ENCODE measurements at places on chromosomes 4 and X. TPM values are rescaled to one million over a fixed set of nuclear protein-coding genes. Genes with fewer than 3 reads are reported as not detected.
A peak's percentile ranks its signal among the peaks of the same experiment; 100 is the strongest.

DNA sequence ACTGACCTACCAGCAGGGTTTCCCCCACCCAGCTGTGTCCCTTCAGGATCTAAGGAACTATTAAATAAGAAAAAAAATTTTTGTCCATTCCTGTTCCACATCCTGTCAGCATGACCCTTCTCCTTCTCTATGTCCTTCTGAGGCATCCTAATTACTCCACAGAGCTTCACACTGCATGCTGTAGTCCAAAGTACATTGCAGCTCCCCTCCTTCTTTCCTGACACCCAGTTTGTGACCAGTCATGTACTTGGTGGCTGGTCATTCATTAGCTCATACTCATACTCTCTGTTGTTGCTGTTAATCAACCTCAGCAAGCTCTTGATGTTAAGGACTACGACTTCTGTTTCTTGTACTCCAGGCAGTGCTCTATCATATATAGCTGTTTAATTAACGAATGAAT, 2.4 kb upstream of the EGF start:
- H3K27ac ChIP-seq, result no peak overlapping the region
- peaks cover 13% of the 10 kb centered on the region for H3K4me1 ChIP-seq
- no peak overlapping the region for H3K4me3 ChIP-seq
- DNase-seq, result no peak
- no peaks in the 10 kb centered on the region for H3K36me3 ChIP-seq

The ABCG2 gene
- total RNA-seq, result 1.7 TPM

- no peaks in the 10 kb centered on the region for H3K27me3 ChIP-seq
- H3K36me3 ChIP-seq, result no peaks in the 10 kb centered on the region
- DNase-seq, result no peak
- no peak overlapping the region for H3K27ac ChIP-seq
- no peak overlapping the region for H3K4me3 ChIP-seq
- H3K4me1 ChIP-seq, result no peaks in the 10 kb centered on the region
Measured at GRCh38 chrX:152930516-152930915, 32.6 kb downstream of the ZNF185 start.

DNA sequence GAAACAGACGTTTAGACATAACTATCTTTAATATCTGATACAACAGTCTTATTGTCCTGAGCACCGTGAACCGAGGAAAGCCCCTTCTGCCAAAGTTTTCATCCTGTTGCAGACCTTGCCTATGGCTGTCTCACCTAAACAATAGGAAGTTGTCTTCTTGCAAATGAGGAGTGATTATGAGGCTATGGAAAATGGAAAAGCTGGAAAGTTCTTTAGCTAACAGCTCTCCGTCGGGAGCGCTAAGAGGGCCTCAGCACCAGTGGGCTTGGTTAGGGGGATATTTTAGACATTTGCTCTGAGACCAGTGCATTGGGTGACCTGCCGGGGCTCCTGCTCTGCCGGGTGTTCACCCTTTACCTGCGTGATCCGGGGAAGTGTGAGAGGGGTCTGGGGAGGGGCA, 28.4 kb downstream of the TMEM131L start:
- no peak for DNase-seq
- H3K4me3 ChIP-seq, result no peak overlapping the region
- peaks cover 4% of the 10 kb centered on the region for H3K4me1 ChIP-seq
- H3K36me3 ChIP-seq, result peaks cover 5% of the 10 kb centered on the region

The RAB9B gene
- 0.15 TPM for total RNA-seq

DNA sequence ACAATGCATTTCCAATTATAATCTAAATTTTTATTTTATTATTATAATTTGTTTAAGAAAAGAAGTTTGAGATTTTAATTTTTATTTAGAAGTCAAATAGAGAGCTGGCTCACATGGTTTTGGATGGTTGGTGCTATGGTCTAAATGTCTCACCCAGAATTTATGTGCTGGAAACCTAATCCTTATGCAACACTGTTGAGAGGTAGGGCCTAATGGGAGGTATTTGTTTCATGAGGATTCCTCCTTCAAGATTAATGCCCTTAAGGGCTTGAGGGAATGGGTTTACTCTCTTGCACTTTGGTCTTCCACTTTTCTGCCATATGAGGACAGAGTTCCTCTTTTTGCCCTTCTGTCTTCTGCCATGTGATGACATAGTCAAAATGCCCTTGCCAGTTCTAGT, 960.5 kb upstream of the IGFBP7 start:
- no peaks in the 10 kb centered on the region for H3K27me3 ChIP-seq
- H3K36me3 ChIP-seq, result peaks cover 10% of the 10 kb centered on the region
- no peaks in the 10 kb centered on the region for H3K4me1 ChIP-seq
- no peak overlapping the region for H3K4me3 ChIP-seq

GRCh38 chr4:38837849-38838248, 18.8 kb downstream of the TLR6 start:
- H3K27ac ChIP-seq, result no peak overlapping the region
- H3K36me3 ChIP-seq, result no peaks in the 10 kb centered on the region
- H3K27me3 ChIP-seq, result no peaks in the 10 kb centered on the region
- DNase-seq, result no peak
- H3K4me3 ChIP-seq, result no peak overlapping the region
- no peaks in the 10 kb centered on the region for H3K4me1 ChIP-seq

The CCNG2 gene
- 9.9 TPM for total RNA-seq

The PF4V1 gene
- not detected for total RNA-seq

GRCh38 chr4:89640620-89641366, 196.2 kb downstream of the SNCA start:
- peak overlapping the region; percentile 19 for H3K4me3 ChIP-seq
- no peak overlapping the region for H3K27ac ChIP-seq
- H3K27me3 ChIP-seq, result no peaks in the 10 kb centered on the region
- H3K4me1 ChIP-seq, result peaks cover 5% of the 10 kb centered on the region
- no peaks in the 10 kb centered on the region for H3K36me3 ChIP-seq

GRCh38 chr4:35541888-35542213, 702.5 kb downstream of the ARAP2 start:
- no peaks in the 10 kb centered on the region for H3K36me3 ChIP-seq
- no peak overlapping the region for H3K4me3 ChIP-seq
- H3K27me3 ChIP-seq, result no peaks in the 10 kb centered on the region
- no peak overlapping the region for H3K27ac ChIP-seq
- DNase-seq, result peak; percentile 39

The RRH gene
- total RNA-seq, result not detected

The CXCL10 gene
- not detected for total RNA-seq

DNA sequence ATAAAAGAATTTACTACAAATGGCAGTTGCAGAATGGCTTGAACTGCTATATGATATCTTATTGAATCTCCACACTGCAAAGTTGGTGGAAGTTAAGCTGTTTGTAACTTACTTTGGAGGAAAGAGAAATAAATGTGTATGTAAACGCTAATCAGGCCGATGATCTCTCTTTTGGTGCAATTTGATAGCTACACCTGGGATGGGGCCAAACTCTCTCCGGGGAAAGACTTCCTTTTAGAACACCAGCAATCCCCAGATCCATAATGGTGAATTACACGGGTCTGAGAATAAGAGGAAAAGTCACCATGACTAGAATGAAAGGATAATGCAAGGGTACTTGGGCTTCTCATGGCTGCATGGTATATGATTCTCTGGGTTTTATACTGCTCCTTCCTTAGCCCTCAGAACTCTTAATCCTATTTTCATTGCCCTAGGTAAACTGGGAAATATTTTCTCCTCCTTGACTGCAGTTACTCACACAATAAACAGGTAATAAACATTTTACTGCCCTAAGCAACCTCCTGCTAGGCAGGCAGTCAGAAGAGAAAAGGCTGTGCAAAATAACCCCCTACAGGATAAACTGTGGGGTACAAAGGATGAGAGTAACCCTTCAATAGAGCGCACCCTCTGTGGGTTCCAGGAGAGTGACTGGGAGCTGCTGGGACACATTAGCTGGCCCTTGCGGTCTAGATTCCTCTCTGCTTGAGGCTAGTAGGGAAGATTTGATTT, 109.3 kb downstream of the MGST2 start:
- no peaks in the 10 kb centered on the region for H3K27me3 ChIP-seq
- no peaks in the 10 kb centered on the region for H3K36me3 ChIP-seq
- 0 out of 2 replicates have a peak, but pooled peaks cover 4% of the 10 kb centered on the region for H3K4me1 ChIP-seq
- no peak for DNase-seq
- H3K4me3 ChIP-seq, result no peak overlapping the region

DNA sequence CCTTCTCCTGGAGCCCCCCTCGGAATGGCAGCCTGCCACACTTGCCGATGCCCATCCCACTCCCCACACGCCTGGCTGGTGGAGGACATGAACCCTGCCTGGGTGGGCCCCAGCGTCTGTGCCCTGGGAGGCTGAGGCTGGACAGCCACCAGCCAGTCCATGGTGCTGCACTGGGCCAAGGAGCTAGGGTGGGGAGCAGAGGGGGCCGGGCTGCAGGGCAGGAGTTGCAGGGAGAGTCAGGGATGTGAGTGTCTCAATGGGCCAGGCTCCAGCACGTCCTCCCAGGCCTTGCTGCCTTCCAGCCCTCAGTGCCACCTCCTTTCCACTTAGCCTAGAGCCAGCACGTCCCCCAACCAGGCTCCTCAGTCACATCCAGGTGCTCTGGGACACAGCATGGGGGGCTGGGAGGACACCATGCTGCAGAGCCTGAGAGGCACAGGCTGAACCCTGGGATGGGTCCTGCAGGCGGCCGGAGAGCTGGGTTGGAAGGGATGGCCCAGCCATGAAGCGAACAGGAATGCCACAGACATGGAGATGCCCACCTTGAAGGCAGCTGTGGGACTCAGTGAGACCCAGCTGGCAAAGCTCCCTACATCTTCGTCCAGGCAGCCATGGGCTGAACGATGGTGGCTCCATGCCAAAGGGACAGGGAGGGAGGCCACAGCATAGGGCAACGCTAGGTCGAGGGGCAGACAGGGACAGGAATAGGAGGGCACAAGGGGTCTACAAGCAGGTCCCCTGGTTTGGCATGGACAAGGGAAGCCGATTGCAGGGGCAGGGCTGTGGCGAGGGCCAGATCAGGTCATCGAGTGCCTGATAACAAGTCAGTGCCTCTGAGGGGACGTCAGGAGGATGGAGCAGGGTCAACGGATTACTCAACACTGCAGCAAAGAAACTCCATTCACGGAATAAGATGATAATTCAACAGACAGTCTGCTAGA, 30.1 kb upstream of the MXD4 start:
- H3K4me1 ChIP-seq, result no peaks in the 10 kb centered on the region
- DNase-seq, result no peak
- H3K4me3 ChIP-seq, result no peak overlapping the region
- no peak overlapping the region for H3K27ac ChIP-seq

The INTS6L gene
- total RNA-seq, result 7.4 TPM

GRCh38 chrX:111652719-111653118, 28.3 kb upstream of the ALG13 start:
- DNase-seq, result no peak
- no peaks in the 10 kb centered on the region for H3K4me1 ChIP-seq
- H3K27ac ChIP-seq, result no peak overlapping the region
- no peak overlapping the region for H3K4me3 ChIP-seq
- H3K27me3 ChIP-seq, result no peaks in the 10 kb centered on the region

GRCh38 chr4:4671774-4672349, 130.0 kb upstream of the STX18 start:
- H3K4me1 ChIP-seq, result peaks cover 9% of the 10 kb centered on the region
- no peak overlapping the region for H3K27ac ChIP-seq
- H3K36me3 ChIP-seq, result no peaks in the 10 kb centered on the region
- H3K4me3 ChIP-seq, result no peak overlapping the region
- no peaks in the 10 kb centered on the region for H3K27me3 ChIP-seq

DNA sequence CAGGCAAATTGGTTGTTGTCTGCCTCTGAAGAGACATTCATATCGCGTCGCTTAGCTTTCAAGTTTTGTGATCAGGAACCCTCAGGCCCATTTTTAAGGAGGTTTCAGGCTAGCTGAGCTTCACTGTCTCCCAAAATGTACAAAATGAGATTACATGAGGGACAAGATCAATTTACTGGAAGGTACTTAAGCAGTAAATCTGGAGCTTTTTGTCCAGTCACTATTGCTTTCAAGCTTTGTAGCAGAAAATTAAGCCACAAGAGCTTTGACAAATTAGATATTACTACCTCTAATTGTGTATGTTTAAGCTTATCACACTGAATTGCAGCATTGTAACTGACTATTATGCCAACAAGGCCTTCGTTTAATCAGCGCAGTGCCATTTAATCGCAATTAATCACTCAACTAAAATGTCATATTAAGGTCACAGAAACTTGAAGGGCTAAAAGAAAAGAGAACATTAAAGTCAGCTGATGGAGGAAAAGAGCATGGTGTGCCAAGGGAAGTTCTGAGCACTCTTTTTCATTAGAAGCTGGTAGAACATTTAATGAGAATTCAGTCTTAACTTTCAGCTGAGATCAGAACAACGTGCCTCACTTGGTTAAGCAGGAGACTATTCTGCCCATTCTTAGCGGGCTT, 353.0 kb downstream of the FBXO8 start:
- H3K36me3 ChIP-seq, result no peaks in the 10 kb centered on the region
- H3K27ac ChIP-seq, result no peak overlapping the region
- H3K4me1 ChIP-seq, result no peaks in the 10 kb centered on the region

The ASB5 gene
- total RNA-seq, result not detected

DNA sequence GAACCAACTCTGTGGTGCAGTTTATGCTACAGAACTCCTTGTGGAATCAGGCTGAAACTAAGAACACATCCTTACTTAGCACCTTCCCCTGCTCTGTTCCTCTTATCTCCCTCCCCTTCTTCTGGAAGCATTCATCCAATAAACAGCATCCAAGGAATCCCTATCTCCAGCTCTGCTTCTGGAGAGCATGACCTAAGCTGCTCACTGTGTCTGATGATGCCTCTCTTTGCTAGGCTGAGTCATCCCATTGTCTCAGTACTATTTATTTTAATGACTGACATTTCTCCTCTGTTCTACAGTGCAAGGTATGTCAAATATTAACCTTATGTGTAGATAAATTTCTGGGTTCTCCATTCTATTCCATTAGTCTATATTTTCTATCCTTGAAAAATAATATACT, 71.2 kb downstream of the BEND2 start:
- no peaks in the 10 kb centered on the region for H3K36me3 ChIP-seq
- H3K4me3 ChIP-seq, result no peak overlapping the region
- DNase-seq, result no peak
- H3K27me3 ChIP-seq, result no peaks in the 10 kb centered on the region
- H3K27ac ChIP-seq, result no peak overlapping the region
- no peaks in the 10 kb centered on the region for H3K4me1 ChIP-seq

DNA sequence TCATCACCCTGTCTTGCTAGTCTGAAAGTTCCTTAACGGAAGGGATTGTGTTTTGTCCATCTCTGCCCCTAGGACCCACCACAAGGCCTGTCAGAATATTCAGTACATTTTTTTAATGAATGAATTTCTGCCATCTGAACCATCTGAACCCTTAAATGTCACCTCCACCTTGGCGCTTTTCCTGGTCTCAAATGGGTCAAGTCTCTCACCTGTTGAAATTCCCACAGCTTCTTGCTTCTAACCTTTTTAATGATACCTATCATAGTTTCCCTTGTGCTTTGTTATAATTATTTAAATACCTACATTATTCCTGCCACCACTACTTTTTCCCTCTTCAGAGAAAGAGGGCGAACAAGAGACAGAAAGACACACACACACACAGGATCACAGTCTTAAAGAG, 48.0 kb downstream of the SHROOM4 start:
- no peak for DNase-seq
- no peak overlapping the region for H3K27ac ChIP-seq
- H3K27me3 ChIP-seq, result no peaks in the 10 kb centered on the region

All from H9 (cell line).